CD4-positive, CD25-positive, alpha-beta regulatory T cell (primary cell): ENCODE measurements at places on chromosomes 12 and 14. TPM values are rescaled to one million over a fixed set of nuclear protein-coding genes. Genes with fewer than 3 reads are reported as not detected.

Gene LYSET
- 6.9 TPM for total RNA-seq

- DNase-seq: peak; percentile 10
These were observed 47.1 kb downstream of the BCAT1 start for GRCh38 chr12:24901576-24902461.

- DNase-seq: no peak
These were observed 15.1 kb downstream of the CD9 start for GRCh38 chr12:6215120-6215807.

DNA sequence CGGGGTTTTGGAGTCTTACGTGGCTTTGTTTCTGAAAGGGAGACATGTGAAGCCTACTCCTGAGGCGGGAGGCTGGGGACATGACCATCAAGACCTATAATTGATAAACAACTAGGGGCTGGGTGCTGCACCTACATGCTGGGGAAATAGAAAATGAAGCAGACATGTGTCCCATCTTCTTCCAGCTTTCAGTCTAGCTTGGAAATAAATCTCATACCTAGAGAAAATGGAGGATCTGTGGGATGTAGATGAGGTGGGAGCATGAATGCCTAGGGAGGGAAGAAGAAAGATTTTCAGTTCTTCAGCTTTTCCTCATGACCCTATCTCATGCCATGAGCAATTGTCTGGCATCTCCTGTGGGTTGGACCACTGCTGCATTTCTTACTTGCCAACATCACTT is 22.1 kb downstream of the EMP1 start:
- no peak for DNase-seq

- DNase-seq: no peak
These were observed 46.2 kb downstream of the PAWR start for GRCh38 chr12:79644274-79645234.

- DNase-seq: no peak
These were observed 7.1 kb downstream of the SNRNP35 start for GRCh38 chr12:123465084-123465483.

DNA sequence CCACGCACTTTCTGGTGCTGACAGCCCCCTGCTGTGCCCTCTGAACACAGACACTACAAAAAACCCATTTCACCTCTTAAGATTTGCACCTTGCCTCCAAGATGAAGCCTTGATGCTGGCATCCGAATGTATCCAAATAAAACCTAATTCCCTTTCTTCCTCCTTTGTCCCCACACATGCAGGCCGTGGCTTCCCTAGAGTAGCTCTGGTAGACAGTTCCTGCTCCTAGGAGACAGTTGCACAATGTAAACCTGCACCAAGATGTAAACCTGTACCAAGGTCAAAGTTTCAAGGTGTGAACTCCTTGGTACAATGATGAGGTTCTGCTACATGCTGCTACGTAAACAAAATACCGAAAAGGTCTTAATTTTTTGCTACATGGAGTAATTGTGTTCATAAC is 625 bp upstream of the ABHD12B start:
- no peak for DNase-seq

DNA sequence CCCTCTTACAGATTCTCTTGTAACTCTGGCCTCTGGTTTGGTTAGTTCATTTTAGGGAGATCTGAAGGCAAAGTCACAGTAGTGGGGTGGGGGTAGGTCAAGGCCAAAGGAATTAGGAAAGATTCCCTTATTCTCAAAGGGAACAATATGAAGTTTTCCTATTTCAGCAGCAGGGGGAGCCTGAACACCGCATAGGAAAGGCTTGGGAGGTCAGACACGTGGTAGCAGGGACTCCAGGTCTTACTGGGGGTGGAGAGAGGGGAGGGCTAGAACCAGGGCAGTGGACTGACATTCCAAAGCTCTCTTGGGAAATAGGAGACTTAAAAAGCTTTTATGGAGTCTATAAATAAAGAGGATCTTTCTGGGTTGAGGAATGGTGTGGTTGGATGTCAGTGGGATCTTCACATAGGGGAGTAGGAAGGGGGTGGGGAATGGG is 1.3 kb downstream of the ZC3H10 start:
- DNase-seq: peak; percentile 79

DNA sequence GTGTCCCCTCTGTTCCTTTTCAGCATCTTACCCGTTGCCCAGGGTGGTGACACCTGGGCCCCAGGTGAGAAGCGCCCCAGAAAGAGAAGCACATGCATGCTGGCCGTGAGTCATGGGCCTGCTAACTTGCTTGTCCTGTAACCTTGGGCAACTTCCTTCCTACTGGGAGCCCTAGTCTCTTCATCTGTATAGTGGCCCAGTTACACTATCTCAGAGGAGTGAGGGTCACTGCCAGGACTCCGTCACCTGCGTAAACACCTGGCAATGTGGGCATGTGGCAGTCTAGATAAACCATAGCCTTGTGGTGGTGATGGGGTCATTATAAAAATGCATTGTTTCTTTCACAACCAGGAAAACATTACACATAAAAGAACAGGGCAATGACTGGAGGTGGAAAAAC is 125.2 kb downstream of the SLC25A47 start:
- DNase-seq: no peak

DNA sequence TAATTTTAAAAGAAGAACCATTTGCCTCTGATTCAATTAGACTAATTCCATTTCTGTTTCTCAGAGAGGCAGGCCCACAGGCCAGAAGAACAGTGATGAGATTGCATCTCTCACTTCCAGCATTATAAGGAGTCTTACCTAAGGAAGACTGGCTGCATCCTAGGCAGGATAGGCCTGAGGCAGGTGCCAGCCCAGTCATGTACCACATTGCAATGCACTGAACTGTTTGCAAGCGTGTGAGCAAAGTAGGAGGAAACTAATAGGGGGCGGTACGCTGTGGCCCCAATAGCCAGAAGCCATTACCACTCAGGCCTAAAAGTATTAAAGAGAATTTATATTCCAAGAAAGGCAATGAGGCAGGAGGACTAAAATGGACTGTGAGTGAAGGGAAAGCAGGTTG is 12.1 kb upstream of the CNIH1 start:
- no peak for DNase-seq

- no peak for DNase-seq
These were observed 831 bp upstream of the BTBD7 start for GRCh38 chr14:93333631-93334103.

- DNase-seq: no peak
These were observed 220.5 kb downstream of the FOXN3 start for GRCh38 chr14:89196545-89196944.
